SIG-M5 (cell line): ENCODE measurements at places on chromosomes 11 and 22.

DNA sequence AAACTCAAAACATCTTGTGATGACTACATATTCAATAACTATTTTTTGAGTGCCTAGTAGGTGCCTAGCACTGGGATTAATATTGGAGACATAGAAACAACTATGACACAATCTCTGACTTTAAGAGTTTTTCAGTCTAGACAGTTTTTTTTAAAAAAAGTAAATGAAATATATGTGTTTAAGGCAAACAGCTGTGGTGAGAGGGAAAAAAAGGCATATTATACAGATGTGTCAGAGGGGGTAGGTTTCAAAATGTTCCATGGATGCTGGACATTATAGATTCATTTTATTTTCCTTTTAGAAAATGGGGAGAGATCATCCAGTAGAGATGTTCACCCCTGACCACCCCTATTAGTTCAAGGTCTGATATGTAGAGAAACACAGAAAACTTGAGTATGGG, 90.8 kb downstream of the LUZP2 start:
- DNase-seq, result no peak

GRCh38 chr11:67503119-67504004, 1.8 kb downstream of the PITPNM1 start:
- no peak for DNase-seq

- no peak for DNase-seq
Observed at GRCh38 chr11:66958956-66959274, 732 bp upstream of the PC start.

DNA sequence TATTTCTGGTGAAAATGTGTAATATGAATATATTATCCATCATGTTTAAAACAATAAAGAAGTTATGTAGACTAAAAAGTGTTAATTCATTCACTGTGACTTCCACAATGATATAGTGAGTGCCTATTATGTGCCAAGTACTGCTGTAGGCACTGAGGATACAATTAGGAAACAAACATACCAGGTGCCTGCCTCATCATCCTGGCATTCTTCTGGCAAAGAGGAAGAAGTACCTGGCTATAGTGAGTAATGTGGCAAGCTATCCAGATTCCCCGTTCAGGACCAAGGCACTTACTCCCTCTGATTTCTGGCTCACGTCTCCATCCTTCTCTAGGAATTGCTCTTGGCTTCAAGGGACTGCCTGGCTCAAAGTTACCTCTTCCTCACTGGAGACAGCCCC, 77.5 kb upstream of the CLMP start:
- DNase-seq, result no peak

GRCh38 chr11:64934682-64935358, 873 bp downstream of the GPHA2 start:
- DNase-seq, result no peak

DNA sequence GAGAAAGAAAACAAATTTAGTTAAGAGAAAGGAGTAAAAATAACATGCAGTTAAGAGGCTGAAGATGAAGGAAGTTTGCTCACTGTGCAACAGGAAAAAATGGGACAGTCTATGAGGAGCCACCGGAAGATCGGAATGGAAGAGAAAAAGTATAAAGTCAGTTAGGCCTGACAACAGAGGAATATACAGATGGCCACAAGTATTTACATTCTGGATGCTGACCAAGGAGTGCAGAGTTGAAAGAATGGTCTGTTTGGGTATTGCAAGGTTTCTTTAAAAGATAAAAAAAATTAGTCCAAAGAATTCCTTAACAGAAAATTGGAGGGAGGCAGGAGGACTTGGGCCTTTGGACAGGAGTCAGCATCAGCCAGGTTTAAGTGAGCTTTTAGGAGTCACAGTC, 37.5 kb downstream of the RBFOX2 start:
- no peak for DNase-seq

DNA sequence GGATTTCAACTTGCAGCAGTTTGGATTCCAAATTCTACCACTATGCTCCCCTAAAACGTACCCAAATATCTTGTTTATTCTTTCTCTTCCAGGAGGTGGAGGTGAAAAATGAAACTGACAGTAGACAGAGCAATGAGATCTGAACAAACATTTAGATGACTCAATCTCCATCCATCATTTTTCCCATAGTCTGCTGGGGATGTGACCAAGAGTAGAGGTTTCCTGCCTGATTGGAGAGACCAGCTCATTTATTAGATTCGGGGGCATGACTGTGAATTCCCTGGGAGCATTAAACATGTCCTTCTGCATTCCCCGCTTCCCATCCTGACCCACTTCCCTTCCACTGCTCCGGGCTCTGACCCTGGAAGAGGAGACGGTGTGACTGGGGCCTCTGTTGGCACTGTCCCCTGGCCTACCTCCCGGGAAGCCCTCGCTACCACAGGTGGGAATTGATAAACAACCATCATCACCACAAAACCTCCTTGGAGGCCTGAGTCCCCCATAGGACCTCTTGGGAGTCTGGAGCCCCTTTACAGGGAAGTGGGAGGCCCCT, 20.3 kb downstream of the DKK3 start:
- DNase-seq, result no peak

DNA sequence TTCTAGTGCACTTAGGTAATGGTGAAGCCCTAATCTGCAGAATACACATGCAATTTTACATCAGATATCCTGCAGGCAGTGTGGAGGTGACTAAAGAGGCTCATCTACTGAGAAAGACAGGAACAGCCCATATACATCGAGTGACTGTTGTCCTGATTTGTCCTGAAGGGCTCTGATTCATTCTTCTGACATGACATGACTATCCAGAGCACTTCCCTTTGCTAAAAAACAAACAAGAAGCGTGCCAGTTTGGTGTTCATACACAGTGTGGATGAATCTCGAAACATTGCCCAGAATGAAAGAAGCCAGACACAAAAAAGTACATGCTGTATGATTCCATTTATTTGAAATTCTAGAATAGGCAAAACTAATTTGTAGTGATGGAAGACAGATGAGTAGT, 48.0 kb upstream of the AMPD3 start:
- no peak for DNase-seq

GRCh38 chr11:19594326-19594725, 118.3 kb upstream of the NAV2 start:
- no peak for DNase-seq

DNA sequence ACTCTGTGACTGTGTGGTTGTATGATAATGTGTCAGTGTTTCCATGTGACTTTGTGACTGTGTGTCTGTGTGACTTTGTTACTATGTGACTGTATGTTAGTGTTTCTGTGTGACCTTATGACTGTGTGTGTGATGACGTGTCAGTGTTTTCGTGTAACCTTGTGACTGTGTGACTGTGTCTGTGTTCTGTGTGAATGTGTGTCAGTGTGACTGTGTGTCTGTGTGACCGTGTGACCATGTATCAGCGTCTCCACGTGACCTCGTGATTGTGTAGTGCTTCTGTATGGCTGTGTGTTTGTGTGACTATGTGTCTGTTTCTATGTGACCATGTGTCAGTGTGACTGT, 9.5 kb upstream of the PKNOX2 start:
- DNase-seq, result no peak

- no peak for DNase-seq
Observed at GRCh38 chr22:39289975-39290720, 29.3 kb downstream of the RPL3 start.

GRCh38 chr11:39772525-39773137, 1686.8 kb downstream of the LRRC4C start:
- DNase-seq, result no peak

GRCh38 chr11:65811764-65812475, 21.8 kb upstream of the SNX32 start:
- DNase-seq, result no peak

DNA sequence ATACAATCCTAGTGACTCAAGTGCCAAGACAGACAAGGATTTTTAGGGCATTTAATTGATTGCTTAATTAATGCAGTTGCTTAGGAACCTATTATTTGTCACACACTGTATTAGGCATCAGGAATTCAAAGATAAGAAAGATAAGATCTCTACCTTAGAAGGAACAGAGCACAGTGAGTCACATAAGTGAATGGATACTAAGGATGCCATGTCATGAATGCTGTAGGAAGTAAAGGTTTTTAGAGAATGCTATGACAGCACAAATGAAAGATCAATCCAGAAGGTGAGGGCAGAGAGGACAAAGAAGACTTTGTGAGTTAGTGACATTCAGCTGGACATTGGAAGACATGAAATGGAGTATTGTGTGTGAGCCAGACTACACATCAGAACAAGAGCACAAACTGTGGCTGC, 147.9 kb upstream of the DDI1 start:
- no peak for DNase-seq

DNA sequence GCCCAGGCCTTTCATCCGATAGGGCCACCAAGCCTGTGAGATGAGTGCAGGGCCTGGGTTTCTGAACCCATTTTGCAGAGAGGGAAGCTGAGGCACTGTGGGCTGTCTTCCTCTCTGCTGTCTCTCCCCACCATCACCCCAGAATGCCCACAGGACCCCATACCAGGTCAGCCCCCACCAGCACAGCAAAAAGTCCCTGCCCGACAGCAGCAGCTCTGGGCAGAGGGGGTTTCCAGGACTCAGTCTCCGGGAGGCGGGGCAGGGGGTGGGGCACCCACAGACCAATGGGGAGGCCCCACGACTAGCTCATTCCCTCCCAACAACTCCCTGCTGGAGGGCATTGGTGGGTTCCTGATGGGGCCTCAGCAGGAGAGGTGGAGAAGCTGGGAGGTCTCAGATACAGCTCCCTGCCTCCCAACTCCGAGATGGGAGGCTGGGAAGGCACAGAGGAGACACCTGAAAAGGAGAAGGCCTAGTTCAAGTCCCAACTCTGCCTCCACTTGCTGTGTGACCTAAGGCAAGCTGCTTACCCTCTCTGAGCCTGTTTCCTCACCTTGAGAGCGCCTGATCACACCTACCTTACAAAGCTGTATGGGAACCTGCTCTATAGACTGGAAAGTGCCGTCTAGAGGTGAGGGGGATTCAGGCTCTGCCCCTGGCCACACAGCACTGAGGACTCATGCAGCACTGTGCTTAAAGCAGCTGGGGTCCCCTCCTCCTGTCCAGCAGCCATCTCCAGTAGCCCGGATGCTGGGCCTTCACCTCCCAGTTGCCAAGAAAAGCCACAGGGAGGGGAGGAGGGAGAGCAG, 3.5 kb downstream of the CBX7 start:
- no peak for DNase-seq

DNA sequence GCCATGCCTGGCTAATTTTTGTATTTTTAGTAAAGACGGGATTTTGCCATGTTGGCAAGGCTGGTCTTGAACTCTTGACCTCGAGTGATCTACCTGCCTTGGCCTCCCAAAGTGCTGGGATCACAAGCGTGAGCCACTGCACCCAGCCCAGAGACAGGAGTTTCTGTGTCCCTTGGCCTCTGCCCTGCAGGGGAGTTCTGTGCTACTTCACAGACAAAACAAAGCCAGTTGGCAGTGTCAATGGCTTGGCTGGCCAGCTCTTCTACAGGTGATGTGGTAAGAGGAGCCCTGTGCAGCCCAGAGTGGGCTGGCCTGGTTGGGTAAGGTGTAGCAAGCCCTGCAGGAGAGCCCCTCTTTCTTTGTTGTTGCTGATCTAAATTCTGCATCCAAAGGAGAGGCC, 60.5 kb upstream of the SHISAL1 start:
- no peak for DNase-seq

DNA sequence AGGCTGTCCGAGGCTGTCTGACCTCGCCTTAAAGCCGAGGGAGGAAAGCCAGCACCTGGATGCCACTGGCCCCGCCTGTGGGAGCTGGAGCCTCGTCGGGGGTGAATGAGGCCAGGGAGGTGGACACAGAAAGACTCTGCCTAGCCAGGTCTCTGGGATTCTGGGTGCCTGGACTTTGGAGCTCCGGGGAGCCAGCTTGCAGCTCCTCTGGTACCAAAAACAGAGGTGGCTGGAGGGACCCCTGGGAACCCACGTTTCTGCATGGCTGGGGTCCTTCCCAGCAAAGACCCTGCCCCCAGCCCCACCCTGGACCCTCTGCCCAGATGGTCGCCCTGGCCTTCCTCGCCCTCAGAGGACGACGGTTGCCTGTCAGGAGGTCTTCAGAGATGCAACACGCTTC, 239.7 kb downstream of the BRD1 start:
- no peak for DNase-seq

DNA sequence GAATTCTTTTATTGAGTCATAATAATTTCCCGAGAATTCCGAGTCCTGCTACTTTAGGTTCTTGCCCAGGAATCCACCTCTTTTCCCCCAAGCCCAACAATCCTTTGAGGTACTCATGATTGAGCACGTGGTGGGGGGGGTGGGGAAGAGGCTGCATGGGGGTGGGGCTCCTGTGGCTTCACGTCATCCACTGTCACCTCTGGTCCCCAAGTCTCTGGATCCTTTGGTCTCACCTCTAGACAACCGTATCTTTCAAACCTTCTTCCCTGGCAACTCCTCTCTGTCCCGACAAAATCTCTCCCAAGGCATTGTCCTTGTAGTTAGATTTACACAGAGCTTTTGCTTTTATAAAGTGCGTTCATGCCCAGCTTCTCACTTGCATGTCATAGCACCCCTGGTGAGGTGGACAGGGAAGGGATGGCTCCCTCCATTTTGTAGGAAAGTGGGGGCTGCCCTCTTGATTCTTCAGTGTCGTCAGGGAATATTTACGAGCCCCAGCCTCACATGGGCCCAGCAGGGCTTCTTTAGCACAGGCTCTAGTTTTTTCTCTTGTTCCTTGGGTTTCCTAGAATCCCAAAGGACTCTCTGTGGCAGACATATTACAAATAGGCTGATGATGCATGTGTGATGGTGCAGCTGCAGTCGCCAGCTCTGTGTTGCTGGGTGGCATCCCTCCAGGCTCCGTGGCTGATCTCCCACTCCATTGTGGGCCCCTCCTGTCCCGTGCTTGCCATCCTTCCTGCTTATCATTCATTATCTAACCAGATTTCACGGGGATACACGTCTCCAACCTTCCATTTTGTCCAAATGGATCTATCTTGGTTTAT, 8.4 kb downstream of the UCP3 start:
- DNase-seq, result no peak
